Fibroblast of the aortic adventitia (primary cell): ENCODE measurements at places on chromosomes 12 and 14.

DNA sequence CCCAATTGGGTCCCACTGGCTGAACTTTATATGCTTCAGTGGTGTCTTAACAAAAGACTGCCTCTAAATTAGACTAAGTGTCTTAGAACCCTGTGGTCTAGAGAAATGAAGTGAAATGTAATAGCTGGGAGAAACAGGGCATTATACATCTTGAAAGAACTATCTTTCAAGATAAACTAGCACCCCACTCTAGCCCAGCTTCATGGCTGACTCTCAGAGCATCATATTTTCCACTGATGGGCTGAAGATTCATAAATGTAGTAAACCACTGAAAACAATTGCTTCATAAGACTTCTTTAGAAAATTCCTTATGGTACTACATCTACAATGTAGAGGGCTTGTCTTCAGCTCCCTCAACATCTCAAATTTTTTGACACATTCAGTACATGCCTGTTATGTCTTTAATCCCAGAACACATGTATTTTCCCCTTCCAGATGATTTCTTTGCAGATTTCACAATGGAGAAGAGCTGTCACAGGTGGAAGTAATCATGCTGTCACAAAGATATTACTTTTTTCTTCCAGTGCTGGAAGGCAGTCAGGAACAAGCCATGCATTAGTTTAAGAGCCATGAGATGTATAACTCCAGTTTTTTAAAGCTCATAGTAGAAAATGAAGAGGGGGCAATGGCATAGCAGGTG lies 48.5 kb downstream of the IFNG-AS1 start:
- DNase-seq: no peak

DNA sequence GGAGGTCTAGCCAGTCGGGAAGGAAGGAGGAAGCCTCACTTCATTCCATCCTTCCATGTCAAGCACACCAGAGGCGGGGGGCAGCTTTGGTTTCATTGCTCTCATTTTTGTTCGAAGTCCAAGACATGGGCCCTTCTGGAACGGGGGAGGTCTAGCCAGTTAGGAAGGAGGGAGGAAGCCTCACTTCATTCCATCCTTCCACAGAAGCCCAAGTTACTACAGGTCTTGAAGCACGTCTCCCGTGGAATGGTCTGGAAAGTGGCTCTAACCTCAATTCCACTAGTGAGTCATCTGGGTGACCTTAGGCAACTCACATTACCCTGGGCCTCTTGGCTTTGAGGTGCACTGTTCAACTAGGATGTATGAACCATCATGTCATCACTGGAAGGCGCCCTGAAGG lies 156.3 kb downstream of the NTF3 start:
- no peak for DNase-seq

GRCh38 chr12:107033758-107034739 lies 47.1 kb upstream of the MTERF2 start:
- DNase-seq: peak; percentile 24

DNA sequence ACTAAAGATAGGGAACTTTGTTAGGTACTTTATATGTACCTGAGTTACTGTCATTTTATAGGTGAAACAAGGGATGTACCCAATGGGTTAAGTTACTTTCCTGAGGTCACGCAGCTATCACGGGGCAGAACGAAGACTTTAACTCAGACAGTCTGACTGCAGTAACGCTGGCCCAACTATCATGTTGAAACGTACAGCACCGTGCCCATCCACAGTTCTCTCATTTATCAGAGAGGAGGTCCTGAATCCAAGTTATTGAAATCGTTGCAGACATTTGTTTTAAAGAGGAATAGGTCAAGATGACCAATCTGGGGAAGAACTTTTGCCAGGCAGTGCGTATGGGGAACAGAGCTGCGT lies 587 bp upstream of the C12orf75 start:
- DNase-seq: no peak

GRCh38 chr14:106518054-106518943 lies 991.9 kb downstream of the TMEM121 start:
- no peak for DNase-seq

DNA sequence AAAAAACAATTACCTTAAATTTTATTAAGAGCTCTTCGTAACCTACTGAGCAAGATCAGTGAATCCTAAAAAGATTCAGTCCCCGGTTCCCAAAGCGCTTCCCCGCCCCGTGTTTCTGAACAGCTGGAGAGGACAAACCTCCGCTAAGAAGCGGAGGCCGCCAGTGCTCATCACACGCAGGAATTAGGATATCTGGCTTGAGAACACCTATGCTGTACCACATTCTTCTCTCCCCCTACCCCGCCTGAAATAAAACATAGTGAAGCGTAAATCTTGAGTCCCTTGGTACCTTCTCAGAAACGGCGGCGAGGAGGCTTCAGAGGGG lies 774 bp upstream of the WDR20 start:
- no peak for DNase-seq

GRCh38 chr12:76303365-76303764 lies 44.9 kb downstream of the BBS10 start:
- no peak for DNase-seq

DNA sequence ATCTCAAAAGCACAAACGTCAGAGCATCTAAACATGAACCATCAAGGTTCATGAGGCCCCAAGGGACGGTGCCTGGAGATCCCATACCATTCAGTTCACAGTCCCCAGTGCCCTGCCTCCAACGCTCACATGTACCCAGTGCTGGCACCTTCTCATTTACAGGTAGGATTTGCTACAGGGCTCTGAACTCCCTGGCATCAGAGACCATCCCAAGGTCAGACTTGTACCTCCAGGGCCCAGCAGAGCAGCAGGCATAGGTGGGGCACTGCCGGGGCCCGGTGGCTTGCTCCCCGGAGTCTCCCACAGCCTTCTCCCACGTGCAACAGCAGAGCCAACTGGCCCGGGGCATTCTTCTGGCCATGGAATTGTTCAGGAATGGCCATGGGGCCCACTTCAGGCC lies 114.8 kb downstream of the BCL11B start:
- DNase-seq: no peak

DNA sequence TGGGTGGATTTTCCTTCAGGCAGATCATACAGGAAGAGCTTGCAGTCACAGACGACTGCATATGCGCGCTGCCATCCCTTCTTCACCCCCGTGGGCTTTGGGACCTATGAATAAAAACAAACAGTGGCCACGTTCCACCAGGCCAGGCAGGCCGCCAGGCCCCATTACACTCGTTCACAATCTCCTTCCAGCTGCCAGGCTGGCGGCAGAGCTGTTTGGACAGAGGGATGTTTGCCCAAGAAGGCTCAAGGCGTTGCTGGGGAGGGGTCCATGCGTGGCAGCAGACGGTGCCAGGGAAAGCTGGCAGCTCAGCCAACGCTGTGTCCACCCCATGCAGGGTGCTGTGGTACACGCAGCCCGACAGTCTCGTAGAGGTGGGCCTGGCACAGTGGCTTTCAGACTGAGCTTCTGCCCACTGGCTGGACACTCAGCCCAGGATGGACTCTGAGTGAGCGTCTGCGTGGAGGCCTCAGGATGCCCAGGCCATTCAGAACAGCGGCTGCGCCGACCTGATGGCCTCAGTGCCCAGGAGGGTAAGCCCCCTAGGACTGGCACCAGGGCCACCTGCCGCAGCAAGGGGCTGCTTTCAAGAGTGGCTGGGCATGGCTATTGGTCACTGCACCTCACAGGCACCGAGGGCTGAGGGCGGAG lies 27.5 kb downstream of the AMN start:
- DNase-seq: peak; percentile 25

- DNase-seq: no peak
Observed at GRCh38 chr14:60232185-60232584, 16.8 kb upstream of the PPM1A start.

DNA sequence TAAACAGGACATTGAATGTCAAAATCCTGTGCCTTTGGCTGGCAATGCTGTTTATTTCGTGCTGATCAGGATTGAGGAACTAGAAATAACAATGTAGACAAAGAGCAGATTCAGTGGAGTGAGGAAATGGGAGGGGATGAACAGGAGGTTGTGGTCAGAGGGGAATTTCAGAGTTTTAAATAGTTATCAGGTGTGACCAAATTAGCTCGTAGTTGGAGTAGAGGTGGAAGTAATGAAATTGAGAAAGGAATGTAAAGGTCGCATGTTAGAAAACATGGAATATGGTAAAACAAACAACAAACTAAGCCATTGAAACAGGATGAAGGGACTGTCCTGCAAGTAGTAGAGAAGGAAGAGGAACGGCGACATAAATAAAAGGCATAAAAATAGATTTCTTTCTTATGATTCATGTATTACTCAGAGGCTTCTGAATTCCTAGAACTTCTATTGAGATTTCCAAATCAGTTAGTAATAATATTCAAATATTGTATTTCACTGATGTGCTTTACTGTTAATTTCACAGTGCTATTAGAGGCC lies 9.5 kb upstream of the SAV1 start:
- peak; percentile 69 for DNase-seq

GRCh38 chr14:35985474-35986218 lies 159.5 kb downstream of the BRMS1L start:
- DNase-seq: no peak

- DNase-seq: peak; percentile 49
Observed at GRCh38 chr12:124727264-124727800, 136.3 kb downstream of the SCARB1 start.

GRCh38 chr12:71610031-71610795 lies 53.4 kb downstream of the ZFC3H1 start:
- no peak for DNase-seq

- no peak for DNase-seq
Observed at GRCh38 chr12:57732726-57733593, 5.6 kb downstream of the AGAP2 start.

- DNase-seq: no peak
Observed at GRCh38 chr14:92694807-92695206, 53.6 kb downstream of the LGMN start.

- no peak for DNase-seq
Observed at GRCh38 chr14:51261151-51261550, 21.1 kb downstream of the TMX1 start.

- DNase-seq: no peak
Observed at GRCh38 chr12:116881877-116882507, 751 bp upstream of the HRK start.
